Progenitor cell of endocrine pancreas (in vitro differentiated cells): ENCODE measurements at places on chromosomes 11 and 22. TPM values are rescaled to one million over a fixed set of nuclear protein-coding genes. Genes with fewer than 3 reads are reported as not detected.

Gene CDHR5
- total RNA-seq, result 0.24 and 0.98 TPM in 2 replicates

Gene SEPTIN5
- 32.0 and 34.5 TPM in 2 replicates for total RNA-seq

Gene TRMT2A
- 78.5 and 86.5 TPM in 2 replicates for total RNA-seq

Gene SLC25A45
- total RNA-seq, result 4.0 and 5.3 TPM in 2 replicates

Gene TP53AIP1
- total RNA-seq, result 0.12 and 0.31 TPM in 2 replicates

Gene PTS
- total RNA-seq, result 46.3 and 49.6 TPM in 2 replicates

Gene UBXN1
- 99.8 and 102 TPM in 2 replicates for total RNA-seq

Gene ASCL3
- total RNA-seq, result not detected in 2 replicates

Gene DCDC1
- 6.9 and 7.3 TPM in 2 replicates for total RNA-seq

Gene ENTHD1
- total RNA-seq, result not detected in 2 replicates

DNA sequence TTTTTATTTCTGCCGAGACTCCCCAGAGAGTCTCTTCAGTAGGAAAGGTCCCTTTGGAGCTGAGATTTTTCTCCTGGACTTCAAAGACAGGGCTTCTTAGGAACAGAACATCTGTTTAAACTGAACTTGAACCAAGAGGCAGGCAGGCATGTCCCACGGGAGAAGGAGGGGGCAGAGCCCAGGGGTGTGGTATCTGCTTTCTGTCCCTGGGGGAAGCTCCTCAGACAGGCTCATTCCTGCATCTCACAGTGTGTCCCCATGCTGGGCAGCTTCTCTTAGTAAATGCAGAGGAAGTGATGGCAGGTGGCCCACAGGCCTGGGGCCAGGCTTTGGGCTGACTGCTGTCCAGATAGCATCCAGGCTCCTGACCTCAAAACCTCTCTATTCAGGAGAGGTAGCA lies 47.3 kb downstream of the TSPAN18 start:
- DNase-seq, result no peak

DNA sequence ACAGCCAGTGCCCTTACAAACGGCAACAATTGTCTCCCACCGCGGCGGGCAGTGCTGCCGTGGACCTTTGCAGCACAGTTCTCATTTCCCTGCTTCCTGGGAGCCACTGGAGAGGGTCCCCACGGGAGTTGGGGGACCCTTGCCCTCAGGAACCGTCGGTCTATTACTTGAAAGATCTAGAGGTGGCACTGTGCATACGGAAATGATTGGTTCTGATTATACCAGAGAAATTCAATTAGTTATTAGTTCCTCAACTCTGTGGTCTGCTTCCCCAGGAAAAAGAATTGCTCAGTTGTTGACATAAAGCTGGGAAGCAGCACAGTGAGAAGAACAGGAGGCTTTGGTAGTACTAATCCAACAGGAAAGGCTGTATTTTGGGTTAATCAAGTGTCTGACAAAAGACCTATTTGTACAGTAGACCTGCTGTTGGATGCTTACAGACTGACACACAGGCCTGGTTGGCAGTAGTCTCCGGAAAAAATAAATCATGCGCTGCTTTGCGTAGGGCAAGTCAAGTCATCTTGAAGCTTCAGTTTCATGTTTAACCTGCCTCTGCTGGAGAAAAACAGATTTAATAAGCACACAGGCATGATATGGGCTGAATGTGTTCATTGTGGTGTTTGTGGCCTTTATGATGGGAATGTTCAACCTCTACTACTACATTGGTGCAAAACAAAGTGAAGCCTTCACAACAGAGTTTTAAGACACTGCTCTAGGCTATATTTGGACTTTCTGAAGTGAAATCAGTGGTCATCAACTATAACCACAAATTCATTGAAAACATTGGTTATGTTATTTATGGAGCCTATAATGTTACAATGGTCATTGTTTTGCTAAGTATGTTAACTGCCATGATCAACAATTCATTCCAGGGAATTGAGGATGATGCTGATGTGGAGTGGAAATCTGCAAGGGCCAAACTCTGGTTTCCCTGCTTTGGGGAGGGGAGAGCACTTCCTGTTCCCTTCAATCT lies 54.6 kb upstream of the SC5D start:
- no peak for DNase-seq

DNA sequence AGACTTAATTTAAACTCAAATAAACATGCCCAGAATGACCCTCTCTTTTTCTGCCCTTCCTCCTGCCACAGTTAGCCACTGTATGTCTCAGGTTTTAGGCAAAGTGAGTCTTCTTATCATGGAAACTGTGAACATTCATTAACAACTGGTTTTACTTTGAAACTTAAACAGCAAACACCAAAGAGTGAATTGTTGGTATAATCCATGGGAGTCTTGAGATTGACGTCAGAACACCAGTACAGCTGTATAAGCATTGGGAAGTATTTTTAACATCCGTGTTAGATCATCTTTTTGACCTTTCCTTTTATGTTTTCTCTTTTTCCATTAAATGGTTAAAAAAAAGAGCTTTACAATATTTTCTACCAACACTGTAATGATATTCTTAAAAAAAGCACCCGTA lies 38.9 kb downstream of the ARHGEF12 start:
- no peak for DNase-seq

GRCh38 chr11:70371241-70371640 lies 27.1 kb upstream of the CTTN start:
- no peak for DNase-seq

DNA sequence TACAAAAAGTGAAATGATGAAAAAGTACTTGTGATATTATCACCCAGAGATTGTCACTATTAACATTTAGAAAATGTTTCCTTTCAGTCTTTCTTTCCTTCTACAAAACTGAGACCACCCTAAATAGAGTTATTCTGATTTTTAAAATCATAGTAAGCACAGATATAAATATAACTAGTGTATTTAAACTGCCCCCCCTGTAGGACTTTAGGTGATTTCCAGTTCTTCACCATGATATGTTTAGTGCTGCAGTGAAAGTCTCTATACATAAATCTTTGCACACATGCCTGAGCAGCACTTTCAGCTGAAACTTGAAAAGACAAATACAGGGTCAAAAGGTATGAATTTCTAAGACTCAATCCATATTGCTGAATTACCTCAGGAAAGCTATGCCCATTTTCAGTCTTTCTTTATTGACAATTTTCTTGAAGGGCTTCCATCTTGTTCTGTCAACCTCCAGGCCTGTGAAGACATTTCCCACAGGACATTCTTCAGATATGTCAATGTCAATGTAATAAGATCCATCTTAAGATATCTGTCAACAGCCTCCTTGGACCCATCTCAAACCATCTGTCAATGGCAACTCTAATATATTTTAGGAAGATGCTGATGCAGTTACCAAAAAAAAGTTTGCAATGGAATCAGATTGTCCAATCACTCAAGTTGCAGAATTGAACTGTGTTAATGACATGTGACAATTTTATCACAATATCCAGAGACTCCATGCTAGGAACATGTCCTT lies 30.8 kb upstream of the LDLRAD3 start:
- DNase-seq, result no peak

GRCh38 chr11:69642549-69642912 lies 1.6 kb downstream of the CCND1 start:
- DNase-seq, result no peak

DNA sequence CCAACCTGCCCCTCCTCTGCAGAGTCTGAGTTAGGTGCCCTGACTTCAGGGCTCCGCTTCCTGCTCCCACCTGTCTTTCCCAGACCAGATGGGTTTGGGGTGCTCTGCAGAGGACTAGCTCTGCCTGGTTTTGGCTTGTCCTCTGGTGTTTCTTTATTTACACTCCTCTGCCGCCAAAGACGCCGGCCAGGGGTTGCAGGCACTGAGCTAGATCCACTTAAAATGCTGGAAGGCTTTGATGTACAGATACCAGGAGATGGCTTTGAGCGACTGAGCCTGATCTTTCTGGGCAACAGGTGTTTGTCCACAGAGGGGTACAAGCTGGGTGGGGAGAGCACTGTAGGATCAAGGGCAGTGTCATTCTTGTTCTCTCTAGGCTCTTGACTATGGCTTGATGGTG lies 3.9 kb downstream of the SELENOH start:
- no peak for DNase-seq

- DNase-seq, result no peak
Observed at GRCh38 chr22:30193031-30193775, 53.4 kb downstream of the LIF start.

DNA sequence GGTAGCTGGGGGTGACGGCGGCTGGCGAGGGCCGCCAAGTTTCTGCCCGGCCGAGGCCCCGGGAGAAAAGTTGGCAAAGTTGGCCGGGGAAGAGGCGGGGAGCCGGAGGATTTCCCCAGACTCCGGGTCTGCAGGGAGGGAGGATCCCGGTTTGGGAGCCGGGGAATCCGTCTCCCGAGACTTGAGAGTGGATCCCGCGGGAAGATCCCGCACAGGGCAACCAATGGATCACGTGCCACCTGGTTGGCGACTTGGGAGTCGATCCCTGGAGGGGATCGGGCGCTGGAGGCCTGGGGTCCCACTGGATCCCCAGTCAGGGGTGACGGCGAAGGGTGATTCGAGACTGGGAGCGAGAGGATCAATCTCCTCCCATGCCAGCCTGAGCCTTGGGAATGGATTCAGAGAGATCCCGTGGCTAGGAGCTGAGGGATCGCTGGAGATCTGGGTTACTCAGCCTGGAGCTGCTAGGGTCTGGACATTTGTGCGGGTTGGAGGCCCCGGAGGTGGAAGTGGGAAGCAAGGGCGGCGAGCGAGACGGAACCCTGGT lies 394 bp downstream of the KIAA1671 start:
- peak; percentile 36 for DNase-seq

DNA sequence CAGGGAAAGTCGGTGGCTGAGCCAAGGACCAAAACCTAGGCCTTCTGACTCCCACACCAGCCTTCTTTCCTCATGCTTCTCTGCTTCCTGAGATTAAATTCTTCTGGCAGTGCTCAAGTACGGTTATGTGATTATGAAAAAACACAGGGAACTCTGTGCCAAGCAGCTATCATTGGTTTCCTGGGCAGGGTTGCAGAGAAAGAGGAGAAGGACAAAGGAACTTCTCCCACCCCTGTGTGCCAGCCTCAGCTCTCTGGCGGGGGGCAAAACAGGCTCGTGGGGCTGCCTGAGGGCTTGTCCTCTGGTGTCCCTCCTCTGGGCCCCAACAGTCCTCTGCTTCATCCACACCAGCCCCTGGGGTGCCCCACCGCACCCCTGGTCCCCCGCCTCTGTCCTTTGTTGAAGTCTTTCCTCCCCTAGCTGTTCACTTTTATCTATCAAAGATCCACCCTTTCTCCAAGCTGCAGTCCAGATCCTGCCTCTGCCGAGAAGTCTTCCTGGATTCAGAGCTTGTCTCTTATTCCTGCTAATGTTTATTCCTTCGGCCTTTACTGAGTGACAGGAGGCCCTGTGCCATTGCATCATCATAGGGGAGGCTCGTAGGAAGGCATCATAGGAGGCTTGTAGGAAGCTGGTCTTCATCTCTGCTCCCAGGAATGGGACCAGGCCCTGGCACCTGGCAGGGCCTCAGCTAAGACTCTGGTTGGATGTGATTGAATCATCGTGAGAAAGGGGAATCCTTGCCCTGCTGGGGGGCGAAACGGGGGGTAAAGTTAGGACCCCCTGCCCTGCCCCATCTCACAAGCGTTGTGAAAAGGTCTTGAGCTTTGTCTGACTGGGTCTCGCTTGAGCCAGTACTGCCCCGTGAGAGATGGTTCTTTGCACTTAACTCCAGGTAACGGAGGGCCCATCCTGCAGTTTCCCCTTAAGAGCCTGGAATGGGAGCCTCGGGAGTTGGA lies 11.5 kb upstream of the FTH1 start:
- no peak for DNase-seq

DNA sequence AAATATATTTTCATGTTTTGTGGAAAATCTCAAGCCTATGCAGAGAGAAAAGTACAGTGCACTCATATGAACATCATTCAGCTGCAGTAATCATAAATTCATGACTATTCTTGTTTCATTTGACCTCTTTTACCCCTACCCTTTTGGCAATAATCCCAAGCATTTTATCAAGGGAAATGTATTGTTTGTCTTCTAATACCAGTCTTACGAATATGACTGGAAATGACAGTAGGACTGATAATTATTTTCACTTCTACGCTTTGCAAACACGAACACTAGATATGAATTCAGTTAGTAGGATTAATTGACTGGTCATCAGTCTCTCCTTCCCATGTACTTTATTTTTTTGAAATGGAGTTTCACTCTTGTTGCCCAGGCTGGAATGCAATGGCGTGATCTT lies 90.3 kb downstream of the MTMR3 start:
- no peak for DNase-seq

- no peak for DNase-seq
Observed at GRCh38 chr11:116736763-116737162, 36.0 kb downstream of the BUD13 start.

- no peak for DNase-seq
Observed at GRCh38 chr11:66901964-66902390, 45.1 kb downstream of the LRFN4 start.

- no peak for DNase-seq
Observed at GRCh38 chr22:46531581-46532175, 5.7 kb downstream of the CELSR1 start.

DNA sequence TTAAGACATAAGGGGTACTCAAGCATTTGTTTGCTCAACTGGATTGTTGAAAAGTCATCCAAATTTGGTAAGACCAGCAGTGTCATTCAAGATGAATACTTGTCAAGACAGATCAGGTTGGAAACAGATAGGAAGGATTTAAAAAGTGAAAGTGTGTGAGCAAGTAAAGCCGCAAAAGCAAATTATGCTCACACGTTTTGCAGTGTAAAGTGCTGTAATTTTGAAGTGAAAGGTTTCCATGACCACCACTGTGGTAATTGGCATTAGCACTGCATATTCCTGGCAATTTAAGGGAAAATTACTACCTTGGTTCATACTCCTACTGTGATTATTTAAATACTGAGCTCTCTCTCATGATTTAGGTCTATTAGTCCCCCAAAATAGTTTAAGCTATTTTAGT lies 704.1 kb upstream of the CCDC179 start:
- DNase-seq, result no peak

DNA sequence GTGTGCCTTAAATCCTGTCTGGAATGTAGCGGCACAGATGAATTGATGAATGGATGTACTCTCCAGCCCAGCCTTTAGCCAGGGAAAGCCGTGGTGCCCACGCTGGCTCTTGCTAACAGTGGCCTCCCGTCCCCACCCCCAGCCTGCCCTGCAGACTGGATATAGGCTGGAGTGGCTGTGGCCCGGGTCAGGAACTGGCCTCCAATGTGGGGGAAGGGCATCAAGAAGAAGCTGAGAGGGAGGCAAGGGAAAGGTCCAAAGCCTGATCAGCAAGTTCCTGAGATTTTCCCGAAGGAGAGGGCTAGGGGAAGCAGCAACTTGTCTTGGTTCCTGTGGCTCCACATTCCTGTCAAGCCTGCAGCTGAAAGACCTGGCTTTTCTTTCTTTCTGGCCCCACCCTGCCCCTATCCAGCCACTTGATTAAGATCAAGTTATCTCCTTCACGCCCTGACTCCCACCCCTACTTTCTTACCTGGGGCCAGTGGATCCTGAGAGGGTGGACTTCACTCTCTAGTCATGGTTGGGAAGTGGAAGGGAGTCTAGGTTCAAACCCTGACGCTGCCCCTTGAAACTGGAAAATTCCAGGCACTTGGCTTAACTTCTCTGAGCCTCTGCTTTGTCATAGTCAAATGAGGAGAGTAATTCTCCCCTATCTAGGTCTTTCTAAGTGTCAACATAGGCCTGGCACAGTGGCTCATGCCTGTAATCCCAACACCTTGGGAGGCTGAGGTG lies 11.0 kb upstream of the MICALL1 start:
- DNase-seq, result no peak
